Activated CD4-positive, alpha-beta T cell treated with anti-CD3 and anti-CD28 coated beads, Interleukin-2, Interleukin-6, amounts not matched to agents 100 ng/mL and 50 ng/mL, durations not matched to agents 16 hours and 8 hours (primary cell): ENCODE measurements at places on chromosomes 7 and 10.
A peak's percentile ranks its signal among the peaks of the same experiment; 100 is the strongest.

- no peak for DNase-seq
These were observed 61.5 kb upstream of the NKX6-2 start for GRCh38 chr10:132847416-132847777.

GRCh38 chr7:45986355-45987298 lies 65.6 kb upstream of the IGFBP3 start:
- DNase-seq: no peak

- DNase-seq: no peak
These were observed 160.3 kb upstream of the NEBL start for GRCh38 chr10:21057436-21057835.

DNA sequence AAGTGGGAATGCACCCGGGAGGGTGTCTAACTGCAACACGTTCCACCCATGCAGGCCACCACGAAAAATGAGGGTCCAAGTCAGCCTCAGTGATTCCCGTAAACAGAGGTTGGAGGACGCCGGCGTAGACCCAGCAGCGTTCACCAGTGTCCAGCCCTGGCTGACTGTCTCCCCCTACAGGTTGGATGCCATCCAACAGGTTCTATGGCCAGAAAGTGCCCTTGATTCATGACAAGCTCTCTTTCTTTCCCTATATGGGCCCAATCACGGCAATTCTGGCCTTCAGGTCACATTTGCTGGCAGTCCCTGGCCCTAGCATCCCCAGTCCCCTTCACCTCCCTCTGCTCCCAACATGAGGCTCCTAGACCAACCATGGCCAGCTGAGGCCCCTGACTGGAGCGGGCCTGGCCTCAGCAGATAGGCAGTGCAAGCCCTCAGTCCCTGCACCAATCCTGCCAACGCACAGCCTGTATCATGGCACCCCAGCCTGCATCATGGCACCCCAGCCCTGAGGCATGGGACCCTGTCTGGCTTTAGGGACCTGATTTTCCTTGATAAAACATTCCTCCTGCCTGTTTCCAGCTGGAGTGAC lies 227.4 kb downstream of the GRID1 start:
- peak; percentile 55 for DNase-seq

- no peak for DNase-seq
These were observed 32.8 kb downstream of the MKRN1 start for GRCh38 chr7:140446467-140446866.

DNA sequence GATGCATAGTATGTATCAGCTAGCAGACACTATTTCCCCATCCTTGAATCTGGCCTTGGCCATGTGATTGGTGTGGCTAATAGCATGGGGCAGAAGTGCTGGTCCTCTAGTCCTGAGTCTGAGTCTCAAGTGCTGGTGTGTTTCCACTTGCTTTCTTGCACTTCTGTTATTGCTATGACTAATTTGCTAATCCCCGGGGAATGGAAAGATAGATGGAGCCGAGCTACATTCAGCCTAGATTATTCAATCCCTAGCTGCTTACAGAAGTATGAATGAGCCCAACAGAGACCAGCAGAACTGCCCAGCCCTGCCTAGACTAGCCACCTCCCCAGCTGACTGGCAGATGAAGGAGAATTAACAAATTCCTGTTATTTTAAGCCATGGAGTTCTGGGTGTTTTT lies 53.2 kb upstream of the SYPL1 start:
- DNase-seq: no peak

GRCh38 chr7:110604885-110605284 lies 486.0 kb upstream of the LRRN3 start:
- DNase-seq: no peak
